ENCODE measurements at places on chromosomes 6 and 20.

DNA sequence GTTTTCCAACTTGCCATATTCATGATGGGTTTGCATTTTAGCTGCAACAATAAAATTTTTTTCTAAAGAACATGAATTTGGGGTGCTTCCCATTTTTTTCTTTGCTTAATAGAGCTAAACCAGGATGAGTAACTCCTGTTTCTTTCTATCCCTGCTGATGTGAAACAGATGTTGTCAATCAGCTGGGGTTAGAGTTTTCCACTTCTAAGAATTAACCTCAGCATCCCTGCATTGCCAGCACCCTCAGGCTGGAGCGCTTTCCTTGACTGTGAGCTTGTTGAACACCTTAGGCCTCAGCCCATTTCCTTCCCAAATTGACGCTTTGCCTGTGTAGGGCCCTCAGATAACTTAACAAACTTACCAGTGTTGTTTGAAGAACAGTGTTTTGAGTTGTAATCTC is 74.5 kb downstream of the PTPN1 start:
- no peak for DNase-seq

DNA sequence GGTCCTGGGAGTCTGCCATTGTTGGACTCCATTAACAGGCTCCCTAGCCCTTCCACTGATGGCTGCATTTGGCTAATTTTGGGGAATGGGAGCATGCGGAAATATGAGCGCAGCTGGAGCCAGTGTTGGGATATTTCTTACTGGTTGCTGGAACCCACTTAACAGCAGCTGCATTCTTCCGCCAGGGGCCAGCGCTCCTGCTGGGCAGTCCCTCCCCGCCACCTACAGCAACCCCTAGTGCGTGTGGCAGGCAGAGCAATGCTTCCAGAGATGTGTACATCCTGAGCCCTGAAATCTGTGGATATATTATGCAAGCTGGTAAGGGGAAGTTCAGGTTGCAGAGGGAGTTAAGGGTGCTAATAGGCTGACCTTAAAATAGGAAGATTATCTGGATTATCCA is 16.4 kb downstream of the CST8 start:
- no peak for DNase-seq

DNA sequence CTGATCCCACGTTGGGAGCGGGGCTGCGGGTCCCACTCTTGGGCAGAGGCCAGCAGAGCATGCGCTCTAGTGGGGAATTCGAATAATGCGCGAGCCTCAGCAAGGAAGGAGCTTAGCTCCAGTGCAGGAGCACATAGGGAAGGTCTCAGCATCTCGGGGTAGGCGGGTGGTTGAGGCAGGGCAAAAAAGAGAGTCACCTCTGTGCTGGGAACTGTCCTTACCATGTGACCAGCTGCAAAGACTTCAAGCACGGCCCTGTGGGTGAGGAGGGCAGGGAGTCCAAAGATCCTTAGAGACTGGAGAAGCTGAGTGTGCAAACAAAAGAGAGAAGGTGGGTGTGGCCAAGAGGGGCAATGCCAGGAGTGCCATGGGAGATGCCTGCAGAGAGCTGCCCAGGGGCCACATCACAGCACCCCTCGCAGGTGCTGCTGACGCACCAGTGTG is 79.2 kb upstream of the CD93 start:
- DNase-seq, result no peak

DNA sequence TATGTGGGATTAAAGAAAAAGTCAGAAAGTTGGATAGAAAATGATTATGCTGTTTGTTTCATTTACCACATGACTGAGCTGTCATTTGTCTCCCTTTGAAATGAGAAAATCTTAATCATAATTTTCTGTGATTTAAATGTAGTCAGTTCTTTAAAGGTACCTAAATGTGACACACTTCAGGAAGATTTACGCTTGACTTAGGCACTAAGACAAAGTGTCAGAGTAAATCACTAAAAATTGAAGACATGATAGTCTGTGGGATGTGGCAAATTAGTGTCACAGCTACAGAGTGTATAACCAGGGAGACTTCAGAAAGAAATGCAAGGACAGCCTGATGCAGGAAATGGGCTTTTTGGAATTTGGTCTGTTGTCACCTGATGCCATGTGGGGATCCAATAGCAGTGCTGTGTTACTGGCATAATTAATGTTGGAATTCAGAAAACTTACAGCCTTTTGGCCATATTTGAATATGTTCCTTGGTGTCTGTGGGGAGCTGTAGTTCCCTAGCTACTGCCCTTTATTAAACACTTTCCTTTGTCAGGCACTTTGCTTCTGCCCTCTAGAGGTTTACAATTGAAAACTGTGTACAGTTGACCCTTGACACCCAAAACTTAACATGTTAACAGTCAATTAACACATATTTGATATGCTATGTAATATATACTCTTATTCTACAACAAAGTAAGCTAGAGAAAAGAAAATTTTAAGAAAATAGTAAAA is 493.8 kb downstream of the UTRN start:
- no peak for DNase-seq

- no peak for DNase-seq
These were observed 94.1 kb upstream of the SHLD1 start for GRCh38 chr20:5656126-5656525.

DNA sequence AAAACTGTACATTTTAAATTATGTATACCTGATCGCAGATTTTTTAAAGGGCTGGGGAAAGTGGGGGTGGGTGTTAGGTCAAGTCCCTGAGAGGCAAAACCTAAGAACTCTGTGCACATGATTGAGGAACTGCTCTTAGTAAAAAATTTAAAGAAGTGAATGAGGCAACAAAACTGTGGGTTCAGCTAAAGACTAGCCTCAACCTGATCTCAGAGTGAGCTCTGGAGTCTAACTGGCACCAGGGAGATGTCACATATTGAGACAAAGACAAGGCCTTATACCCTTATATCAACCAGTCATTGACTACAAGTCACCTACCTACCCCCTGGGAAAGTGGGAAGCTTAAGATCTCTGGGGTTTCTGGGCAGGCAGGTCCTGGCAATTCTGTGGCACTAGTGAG is 27.4 kb upstream of the RUNX2 start:
- DNase-seq, result no peak
